ENCODE measurements at places on chromosomes 2 and 18. TPM values are rescaled to one million over a fixed set of nuclear protein-coding genes. Genes with fewer than 3 reads are reported as not detected.

CTAGE1 gene
- total RNA-seq, result not detected

DNA sequence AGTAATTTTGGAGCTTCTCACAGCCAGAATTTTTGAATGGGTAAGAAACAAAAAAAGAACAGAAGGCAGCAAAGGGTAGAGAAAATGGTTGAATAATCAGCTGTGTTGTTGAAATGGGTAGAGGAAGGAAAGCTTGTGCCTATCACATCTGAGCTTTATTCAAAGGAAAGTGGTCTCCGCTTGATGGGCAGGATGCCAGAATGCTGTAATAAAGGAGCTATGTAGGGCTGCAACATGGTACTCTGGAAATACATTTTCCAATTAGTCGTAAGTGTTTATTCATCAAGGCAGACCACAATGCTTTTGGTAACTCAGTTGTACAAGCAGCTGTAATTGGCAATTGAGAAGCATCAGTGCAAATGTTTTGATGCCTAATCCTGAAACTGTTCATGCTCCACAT is 196.9 kb downstream of the ICOS start:
- no peak for DNase-seq

GRCh38 chr2:103145739-103146138 is 383.9 kb downstream of the TMEM182 start:
- no peak for DNase-seq

DNA sequence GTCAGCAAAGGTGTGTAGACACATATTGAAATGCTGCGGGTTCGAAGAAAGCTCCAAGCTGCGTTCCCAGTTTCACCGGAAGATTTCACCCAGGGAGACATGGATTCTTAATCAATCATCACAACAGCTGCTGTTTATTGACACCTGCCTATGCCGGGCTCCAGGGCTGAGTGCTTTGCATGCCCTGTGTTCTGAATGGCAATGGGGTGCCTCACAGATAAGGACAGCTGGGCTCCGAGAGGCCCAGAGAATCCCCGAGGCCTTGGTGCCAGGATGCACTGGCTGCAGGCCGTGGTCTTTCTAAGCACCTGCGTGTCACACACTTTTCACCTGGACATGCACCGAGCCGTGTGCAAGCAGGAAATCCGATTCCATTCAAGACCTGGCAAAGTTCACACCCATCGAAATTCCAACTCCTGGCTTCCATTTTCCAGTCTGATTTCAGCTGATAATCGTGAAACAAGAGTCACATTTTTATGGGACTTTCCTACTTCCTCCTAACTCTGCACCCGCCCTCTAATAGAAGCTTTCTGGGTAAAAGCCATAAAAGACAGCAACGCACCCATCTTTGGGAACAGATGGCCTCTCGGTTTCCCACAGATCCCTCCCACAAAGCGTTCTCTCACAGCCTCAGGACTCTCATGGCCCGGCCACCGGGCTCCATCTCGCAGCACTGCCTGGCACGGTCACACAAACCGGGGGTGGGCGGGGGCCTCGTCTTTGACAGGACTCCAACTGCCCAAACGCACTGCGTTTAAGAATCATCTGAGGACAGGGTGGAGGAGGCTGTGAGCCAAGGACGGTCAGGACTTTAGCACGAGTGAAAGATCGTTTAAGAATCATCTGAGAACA is 245.6 kb upstream of the SALL3 start:
- DNase-seq, result no peak

DNA sequence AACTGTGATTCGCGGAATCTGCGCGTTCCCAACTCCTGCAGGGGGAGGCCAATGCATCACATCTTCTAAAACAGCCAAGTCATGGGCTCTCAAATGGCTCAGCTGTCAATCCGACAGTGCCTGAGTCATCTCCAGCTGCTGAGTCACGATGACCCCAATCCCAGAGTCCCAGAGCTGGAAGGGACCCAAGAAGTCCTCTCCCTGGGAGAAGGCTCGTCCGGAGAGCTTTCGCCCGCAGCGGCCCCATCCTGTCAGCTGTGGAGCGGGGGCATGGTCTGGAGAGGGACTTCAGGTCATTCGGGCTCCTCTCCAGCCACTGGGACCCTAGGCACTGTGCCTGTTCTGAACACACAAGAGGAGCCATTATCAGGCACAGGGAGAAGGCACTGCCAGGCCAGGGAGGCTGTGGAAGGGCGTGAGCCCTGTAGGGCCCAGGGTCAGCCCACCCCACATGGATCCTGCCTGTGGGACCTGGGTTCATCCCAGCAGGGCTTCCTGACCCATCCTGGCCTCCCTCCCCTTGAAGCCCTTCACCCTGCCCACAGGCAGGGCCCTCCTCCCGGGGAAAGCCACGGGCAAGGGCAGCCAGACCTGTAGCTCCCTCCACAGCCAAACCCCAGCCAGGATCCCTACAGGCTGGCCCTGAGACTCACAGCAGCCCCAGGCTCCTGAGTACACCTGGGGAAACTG is 47.6 kb upstream of the GPC1 start:
- peak; percentile 47 for DNase-seq

DHRS9 gene
- total RNA-seq, result 17.7 TPM

- no peak for DNase-seq
These were observed 143.1 kb downstream of the SETBP1 start for GRCh38 chr18:44823782-44824181.

- no peak for DNase-seq
These were observed 57.5 kb downstream of the DTNA start for GRCh38 chr18:34767601-34768027.

DNA sequence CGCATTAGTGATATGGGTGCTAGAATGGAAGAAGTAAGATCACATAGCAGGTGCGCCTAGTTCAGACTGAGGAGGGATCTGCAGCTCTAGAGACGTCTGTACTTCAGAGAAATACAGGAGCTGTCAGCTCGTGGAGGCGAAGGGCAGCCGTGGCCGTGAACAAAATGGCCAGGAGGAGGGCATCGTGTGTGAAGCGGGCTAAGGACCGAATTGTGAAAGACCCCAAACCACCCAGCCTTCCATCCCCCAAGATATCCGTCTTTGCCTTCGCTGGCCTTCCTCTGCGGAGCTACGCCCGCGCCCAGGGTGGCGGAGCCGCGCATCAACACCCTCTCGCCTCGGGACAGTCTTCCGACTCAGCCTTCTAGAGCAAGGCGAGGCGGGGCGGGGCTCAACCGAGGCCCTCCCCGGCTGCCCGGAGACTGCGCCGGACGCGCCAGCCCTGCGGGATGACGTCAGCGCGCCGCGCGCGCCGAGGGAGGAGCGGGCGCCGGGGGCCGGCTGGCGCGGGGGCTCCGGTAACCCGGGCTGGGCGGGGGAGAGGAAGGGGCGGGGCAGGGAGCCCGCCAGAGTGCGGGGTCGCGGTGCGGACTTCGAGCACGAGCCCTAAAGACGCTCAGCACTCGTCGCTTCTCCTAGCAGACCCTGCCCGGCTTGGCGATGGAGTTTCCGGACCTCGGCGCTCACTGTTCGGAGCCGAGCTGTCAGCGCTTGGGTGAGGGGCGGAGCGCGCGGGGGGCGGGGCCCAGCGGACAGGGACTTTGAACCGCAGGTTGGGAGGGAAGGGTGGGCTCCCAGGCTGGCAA is at the start of gene ZFAND2B:
TSS of gene ZFAND2B (plus strand) at position 455 of the 806 bp plus-strand sequence. CDS start at position 661, 206 bp downstream.
- peak; percentile 77 for DNase-seq

CFC1 gene
- total RNA-seq, result 0.50 TPM

GRCh38 chr2:240394549-240394948 is 40.9 kb upstream of the GPC1 start:
- DNase-seq, result no peak

- DNase-seq, result no peak
These were observed 9.3 kb upstream of the SPATA3 start for GRCh38 chr2:230986520-230987136.

- no peak for DNase-seq
These were observed 8.9 kb downstream of the PSD4 start for GRCh38 chr2:113182471-113183260.

GRCh38 chr2:188039307-188039706 is 252.4 kb upstream of the GULP1 start:
- no peak for DNase-seq

RNF144A gene
- 12.6 TPM for total RNA-seq

DNA sequence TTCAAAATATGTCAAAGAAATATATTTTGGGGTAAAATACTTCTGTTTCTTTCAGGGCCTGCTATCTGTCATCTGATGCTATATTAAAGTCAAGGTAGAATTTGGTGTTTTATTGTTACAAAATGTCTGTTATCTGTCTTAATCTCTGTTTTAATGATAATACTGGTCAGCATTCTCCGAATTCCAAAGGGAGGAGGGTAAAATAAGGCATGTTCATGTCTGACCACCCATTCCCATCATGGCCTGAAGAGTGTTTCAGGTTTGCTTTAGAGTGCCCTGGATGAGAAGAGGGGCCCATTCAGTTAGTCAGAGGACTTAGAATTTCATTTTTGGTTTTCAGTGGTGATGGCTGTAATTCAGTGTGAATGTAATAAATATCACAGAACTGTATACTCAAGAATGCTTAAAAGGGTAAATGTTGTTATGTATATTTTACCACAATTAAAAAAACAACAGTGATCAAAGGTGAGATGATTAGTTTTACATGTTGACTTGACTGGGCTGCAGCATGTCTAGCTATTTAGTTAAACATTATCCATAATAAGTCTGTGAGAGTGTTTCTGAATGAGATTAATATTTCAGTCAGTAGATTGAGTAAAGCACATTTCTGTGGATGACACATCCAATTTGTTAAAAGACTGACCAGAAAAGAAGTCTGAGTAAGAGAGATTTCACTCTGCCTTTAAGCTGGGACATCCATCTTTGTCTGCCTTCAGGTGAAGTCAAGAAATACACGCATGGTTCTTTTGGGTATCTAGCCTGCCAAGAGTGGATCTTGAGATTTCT is 467.9 kb upstream of the SYT4 start:
- no peak for DNase-seq

MARCHF4 gene
- not detected for total RNA-seq

EN1 gene
- total RNA-seq, result 0.50 TPM

DNA sequence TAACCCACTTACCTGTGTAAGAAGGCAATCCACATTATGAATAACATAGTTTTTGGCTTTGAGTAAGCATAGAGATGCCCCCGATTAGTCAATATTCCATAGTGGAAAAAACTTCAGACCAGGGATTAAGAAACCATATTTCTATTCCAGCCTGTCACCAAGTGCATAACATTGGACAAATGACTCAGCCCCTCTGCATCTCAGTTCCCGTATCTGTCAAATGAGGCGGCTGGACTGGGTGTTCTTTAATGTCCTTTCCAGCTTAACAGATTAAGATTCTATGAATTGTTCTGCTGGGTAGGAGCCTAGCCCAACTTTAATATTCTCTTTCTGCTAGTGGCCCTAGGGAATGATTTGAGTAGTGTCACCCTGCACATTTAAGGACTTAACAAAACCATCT is 11.8 kb upstream of the FTCDNL1 start:
- DNase-seq, result no peak

- no peak for DNase-seq
These were observed 11.4 kb upstream of the CNDP1 start for GRCh38 chr18:74522635-74523548.

- no peak for DNase-seq
These were observed 2.0 kb downstream of the KCTD1 start for GRCh38 chr18:26546170-26546874.

OBSL1 gene
- 117 TPM for total RNA-seq

DNA sequence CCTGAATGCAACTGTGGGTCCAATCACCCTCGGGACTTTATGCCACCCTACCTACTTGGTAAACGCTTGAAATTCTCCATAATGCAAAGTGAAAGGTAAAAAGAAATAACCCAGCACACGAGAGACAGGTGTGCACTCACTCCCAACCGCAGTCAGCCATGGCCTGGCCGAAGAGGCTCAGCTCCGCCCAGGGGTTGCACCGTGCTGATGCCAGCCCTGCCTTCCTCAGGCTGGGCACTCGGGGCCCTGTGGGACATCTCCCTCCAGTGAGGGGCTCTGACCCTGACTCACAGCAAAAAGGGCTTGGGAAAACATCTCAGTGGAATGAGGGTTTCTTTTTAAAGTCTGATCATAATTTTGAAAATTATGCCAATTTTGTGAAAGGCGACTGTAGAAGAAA is 13.3 kb downstream of the SLC66A2 start:
- peak; percentile 3 for DNase-seq

- no peak for DNase-seq
These were observed 85.7 kb downstream of the METTL8 start for GRCh38 chr2:171348056-171348455.

- DNase-seq, result no peak
These were observed 42.1 kb downstream of the FARSB start for GRCh38 chr2:222613715-222614331.

DNA sequence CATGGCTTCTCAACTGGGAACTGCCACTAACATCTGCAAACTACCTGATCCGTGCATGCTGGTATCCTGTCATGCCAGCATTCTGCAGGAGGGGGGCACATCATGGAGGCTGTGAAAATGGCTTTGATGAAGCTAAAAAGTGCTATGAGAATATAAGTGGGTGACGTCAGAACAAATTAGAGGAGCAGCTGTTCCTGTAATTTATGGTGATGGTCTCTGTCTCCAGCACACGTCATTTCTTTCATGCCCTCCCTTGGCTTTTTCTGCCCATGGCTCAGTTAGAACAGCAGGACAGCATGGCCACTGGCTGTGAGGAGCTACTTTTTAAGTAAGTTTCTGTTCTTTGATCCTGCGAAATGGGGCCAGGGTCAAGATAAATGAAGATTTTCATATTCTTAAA is 466.3 kb downstream of the THSD7B start:
- no peak for DNase-seq

DNA sequence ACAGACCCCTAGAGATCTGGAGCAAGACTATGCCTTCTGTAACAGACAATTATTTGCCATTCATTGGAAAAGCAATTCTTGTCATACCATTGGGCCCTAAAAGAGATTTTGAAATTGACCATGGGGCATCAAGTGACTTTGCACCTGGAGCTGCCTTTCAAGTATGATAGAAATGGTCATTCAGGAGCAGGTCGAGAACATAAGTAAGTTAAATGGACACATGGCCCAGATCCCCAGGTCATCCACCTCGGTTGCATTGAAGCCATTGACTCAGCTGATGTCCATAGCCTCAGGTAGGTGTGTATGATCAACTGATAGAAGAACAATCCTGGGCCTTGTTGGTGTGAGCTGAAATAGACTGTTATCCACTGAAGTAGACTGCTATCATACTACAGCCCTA is 19.3 kb downstream of the CHCHD5 start:
- DNase-seq, result no peak

DNA sequence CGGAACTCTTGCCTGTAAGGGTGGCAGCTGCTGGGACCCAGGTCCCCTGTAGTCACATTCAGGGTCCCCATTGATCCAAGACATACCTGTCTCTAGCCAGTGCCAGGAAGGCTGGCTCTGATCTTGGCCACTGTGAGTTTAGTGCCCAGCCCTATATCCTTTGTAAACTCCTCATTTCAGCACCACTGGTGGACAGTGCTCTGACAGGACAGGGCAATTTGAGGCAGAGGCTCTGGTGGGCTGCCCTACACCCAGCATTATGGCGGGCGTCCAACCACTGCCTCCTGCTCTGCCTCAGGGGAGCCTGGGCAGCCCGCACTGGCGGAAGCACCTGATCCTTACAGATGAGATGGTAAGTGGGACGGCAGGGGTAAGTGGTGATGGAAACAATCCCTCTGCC is 55.2 kb upstream of the MGAT4A start:
- no peak for DNase-seq
